ENCODE measurements at places on chromosomes 5 and 9. TPM values are rescaled to one million over a fixed set of nuclear protein-coding genes. Genes with fewer than 3 reads are reported as not detected.

DNA sequence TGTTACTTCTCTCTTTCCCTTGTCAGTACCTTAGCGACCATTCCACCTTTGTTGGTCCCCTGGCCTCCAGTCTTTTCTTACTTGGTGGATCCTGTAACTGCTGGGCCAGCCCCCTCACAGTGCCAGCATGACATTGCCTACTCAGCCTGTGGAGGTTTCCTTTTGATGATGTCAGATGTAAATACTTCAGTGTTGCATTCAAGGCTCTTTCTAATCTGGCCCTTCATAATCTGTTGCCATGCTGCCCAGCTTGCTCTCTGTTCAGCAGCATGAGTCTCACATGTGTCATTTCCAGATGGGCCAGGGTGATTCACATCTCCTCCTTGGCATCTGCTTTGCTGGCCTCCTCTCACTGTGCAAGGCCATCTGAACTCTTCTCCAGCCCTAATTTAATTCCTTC is 57.1 kb downstream of the MAST4 start:
- no peak for DNase-seq

- no peak for DNase-seq
These were observed 1000.0 kb upstream of the DMAC1 start for GRCh38 chr9:8799615-8800014.

- no peak for DNase-seq
These were observed 127.0 kb upstream of the NTRK2 start for GRCh38 chr9:84542554-84542953.

GRCh38 chr9:87605676-87606075 is 108.0 kb downstream of the DAPK1 start:
- DNase-seq, result no peak

GRCh38 chr9:128603697-128604096 is 51.3 kb downstream of the SPTAN1 start:
- DNase-seq, result no peak

GRCh38 chr9:137463931-137464290 is 4.8 kb upstream of the NSMF start:
- DNase-seq, result no peak

DNA sequence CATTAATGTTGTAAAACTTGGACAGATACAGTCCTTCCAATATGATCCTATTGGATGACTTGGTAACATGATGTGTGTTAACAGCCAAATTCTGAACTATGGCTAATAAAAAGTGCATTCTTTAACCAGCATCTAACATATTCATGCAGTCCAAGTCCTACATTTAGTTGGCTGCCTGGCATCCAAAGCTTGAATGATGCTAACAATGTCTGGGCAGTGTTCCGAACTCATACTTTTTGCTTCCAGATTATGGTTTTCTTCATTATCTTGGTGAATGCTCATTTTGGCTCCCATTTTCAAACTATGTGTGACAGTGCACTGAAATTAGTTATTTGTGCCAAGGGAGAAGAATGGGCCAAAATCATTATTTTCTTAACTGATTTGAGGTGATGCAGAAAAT is 2.8 kb downstream of the FAM174A start:
- DNase-seq, result no peak

- DNase-seq, result no peak
These were observed 4.4 kb downstream of the PFN3 start for GRCh38 chr5:177396078-177396477.

DNA sequence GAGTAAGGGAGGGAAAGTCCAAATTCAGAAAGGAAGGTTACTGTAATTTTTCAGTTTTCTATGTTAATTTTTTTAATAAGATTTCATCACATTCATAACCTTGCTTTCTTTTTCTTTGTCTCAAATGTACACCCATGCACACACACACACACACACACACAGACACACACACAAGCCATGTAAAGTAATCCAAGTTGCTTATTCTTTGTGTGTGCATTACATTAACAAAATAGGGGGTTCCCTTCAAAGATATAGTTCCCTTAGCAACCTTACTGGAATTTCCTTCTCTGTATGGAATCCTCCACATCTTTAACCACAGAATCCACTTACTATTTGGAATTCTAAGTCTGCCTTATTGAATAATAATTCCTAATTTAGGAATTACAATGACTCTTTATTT is 32.7 kb downstream of the ZNF366 start:
- no peak for DNase-seq

DNA sequence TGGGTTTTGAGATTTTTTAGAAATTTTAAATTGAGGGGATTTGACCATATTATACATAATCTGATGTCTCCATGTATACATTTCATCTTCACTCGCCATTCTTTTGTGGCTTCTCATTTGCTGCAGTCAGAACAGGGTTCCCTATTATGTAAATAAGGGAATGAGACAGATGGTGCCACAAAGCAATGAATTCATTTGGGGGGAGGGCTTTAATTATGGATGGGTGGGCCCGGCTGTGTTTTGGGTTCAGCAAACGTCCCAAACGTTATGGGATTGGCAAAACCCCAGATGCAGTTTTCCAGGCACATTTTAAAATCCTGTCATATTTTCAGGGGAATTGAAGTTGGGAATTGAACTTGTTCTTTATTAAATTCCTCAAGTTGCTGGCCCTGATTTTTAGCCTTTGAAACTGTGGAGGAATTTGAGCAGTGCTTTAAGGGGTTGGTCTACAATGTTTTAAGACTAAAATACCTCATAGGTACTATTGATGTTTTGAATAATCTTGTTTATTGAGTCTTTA is 558.5 kb upstream of the ZNF462 start:
- DNase-seq, result no peak

- no peak for DNase-seq
These were observed 28.1 kb upstream of the CKMT2 start for GRCh38 chr5:81205058-81205457.

DNA sequence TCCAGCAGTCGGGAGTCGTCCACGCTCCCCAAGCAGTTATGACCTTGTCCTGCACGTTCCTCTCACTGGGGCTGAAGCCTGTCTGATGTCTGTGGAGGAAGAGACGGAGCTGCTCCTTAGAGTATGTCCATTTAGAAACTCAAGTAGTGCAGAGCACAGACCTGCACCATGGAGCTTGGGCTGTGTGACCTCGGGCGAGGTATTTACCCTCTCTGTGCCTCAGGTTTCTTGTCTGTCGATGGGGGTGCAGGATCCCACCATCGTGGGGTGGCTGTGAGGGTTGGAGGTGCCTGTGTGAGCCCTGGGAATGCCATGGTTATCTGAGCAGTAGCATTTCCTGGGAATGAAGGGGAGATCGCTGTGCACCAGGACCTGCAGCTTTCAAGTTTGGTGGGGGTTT is 14.2 kb downstream of the TRAF2 start:
- DNase-seq, result no peak

- DNase-seq, result no peak
These were observed 142.6 kb downstream of the OR2K2 start for GRCh38 chr9:111187376-111187775.

GRCh38 chr9:91208837-91209236 is 152.9 kb downstream of the AUH start:
- no peak for DNase-seq

DNA sequence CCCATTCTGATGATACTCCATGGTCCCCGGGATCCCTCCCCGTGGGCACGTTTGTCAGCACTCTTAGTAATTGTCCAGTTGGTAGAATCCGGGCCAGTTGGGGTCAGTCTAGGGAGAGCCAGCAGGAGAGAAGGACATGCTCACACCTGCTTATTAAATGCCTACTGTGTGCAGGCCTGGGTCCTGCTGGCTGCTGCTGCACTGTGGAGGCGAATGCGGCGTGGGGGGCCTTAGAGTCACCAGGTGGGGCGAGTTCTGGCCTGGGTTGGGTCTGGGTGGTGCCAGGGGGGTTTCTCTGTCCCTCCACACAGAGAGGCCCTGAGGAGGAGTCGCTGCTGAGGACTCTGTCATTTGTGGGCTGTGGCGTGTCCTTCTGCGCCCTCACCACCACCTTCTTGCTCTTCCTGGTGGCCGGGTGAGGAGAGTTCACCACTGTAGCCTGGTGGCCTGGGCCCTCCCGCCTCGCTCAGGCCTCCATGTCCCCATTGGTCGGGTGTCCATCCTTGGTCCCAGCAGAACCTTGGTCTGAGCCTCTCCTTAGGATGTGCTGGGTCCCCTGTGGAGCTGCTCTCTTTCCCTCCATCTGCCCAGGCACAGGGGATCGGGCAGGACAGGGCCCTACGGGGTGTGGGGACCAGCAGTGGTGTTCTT is 17.3 kb downstream of the ADGRD2 start:
- no peak for DNase-seq

- no peak for DNase-seq
These were observed 236.2 kb downstream of the SYK start for GRCh38 chr9:91037511-91038482.

GRCh38 chr5:76942581-76942980 is 10.3 kb upstream of the CRHBP start:
- no peak for DNase-seq

Gene PCDHGA11
- 29.1 TPM for total RNA-seq

Gene DIAPH1
- 20.7 TPM for total RNA-seq

Gene C9orf43
- 0.73 TPM for total RNA-seq

Gene GCNT4
- total RNA-seq, result 1.5 TPM

Gene PANK3
- total RNA-seq, result 162 TPM

Gene C5
- total RNA-seq, result 10.9 TPM

Measured in cerebellum (tissue), 4 donors.